Esophagus squamous epithelium (tissue), 5 donors: ENCODE measurements at places on chromosomes 6 and 20.
A peak's percentile ranks its signal among the peaks of the same experiment; 100 is the strongest.

DNA sequence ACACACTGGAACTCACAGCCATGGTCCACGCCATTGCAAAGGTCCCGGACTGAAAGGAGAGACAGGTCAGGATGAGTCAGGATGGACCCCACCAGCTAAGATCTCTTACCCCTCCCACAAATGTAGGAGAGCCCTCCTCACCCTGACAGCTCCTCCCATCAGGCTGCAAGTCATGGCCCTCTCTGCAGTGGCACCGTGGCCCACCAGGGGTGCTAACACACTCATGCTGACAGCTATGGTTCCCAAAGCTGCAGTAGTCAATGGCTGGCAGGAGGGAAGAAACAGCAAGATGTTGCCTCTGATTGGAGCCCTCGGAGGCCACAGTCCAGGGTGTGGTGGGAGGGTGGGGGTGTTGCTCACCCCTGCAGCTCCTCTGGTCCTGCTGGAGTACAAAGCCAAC is 5.7 kb upstream of the RBPJL start:
- no peak for DNase-seq
- H3K4me3 ChIP-seq: no peak overlapping the region
- H3K4me1 ChIP-seq: no peaks in the 10 kb centered on the region
- H3K36me3 ChIP-seq: no peaks in the 10 kb centered on the region
- H3K27ac ChIP-seq: no peak overlapping the region

- DNase-seq: no peak
- no peak overlapping the region for H3K27ac ChIP-seq
- no peak overlapping the region for H3K4me3 ChIP-seq
- H3K4me1 ChIP-seq: peaks cover 11% of the 10 kb centered on the region
Observed at GRCh38 chr6:130239755-130240154, 17.0 kb upstream of the SAMD3 start.

DNA sequence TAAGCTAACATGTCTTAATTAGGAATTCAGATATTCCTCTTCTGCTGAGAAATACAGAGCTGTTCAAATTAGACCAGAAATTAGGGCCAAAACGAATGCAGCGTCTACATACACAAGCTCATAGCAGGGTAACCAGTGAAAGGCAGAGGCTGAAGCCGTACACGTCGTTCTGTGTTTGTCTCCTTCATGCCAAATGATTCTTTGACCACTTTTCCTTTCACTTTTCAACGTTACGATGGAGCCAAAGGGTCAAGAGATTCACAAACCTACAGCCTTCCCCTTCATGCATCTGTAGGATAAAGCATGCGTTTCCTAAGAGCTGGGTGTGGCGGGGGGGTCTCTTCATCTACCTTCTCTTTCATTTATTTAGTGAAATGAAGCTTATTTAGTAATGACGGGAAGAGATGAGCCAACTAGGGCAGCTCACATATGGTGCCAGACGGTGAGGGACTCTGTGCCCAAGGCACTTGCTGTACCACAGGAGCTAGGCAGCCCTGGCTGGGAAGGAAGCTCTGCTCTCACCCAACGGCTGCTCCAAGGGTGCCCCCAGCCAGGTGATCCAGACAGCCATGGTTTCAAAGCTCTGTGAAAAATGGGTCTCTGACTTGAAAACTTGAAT is 178.0 kb downstream of the ATXN1 start:
- no peak overlapping the region for H3K4me3 ChIP-seq
- no peaks in the 10 kb centered on the region for H3K4me1 ChIP-seq
- no peak for DNase-seq
- H3K27ac ChIP-seq: peak overlapping the region; percentile 26

DNA sequence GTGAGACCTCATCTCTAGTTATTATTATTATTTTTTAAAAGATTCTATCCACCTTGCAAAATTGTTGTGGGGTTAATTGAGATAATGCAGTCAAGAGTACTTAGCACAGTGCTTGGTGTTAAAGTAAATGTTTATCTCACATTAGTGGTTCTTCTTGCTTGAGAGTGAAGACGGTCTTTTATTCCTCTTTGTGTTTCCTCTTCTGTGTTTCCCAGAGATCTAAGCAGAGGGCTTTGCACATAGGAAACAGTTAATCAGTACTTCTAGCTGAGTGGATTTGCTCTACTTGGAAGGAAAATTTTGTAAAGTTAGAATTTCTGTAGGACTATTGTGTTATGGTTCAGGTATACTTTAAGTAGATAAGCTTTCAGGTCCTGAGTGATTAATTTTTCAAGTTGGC is 3.5 kb downstream of the ARMC2 start:
- no peaks in the 10 kb centered on the region for H3K4me1 ChIP-seq
- H3K36me3 ChIP-seq: no peaks in the 10 kb centered on the region
- DNase-seq: no peak
- no peak overlapping the region for H3K4me3 ChIP-seq

GRCh38 chr6:15329197-15329671 is 83.4 kb downstream of the JARID2 start:
- peaks cover 30% of the 10 kb centered on the region for H3K4me1 ChIP-seq
- no peak overlapping the region for H3K27ac ChIP-seq
- no peaks in the 10 kb centered on the region for H3K27me3 ChIP-seq
- H3K36me3 ChIP-seq: no peaks in the 10 kb centered on the region
- no peak for DNase-seq
- no peak overlapping the region for H3K4me3 ChIP-seq

GRCh38 chr6:38169221-38169976 is 349.9 kb downstream of the ZFAND3 start:
- no peak overlapping the region for H3K27ac ChIP-seq
- H3K27me3 ChIP-seq: no peaks in the 10 kb centered on the region
- DNase-seq: no peak
- H3K4me1 ChIP-seq: no peaks in the 10 kb centered on the region
- H3K4me3 ChIP-seq: no peak overlapping the region

DNA sequence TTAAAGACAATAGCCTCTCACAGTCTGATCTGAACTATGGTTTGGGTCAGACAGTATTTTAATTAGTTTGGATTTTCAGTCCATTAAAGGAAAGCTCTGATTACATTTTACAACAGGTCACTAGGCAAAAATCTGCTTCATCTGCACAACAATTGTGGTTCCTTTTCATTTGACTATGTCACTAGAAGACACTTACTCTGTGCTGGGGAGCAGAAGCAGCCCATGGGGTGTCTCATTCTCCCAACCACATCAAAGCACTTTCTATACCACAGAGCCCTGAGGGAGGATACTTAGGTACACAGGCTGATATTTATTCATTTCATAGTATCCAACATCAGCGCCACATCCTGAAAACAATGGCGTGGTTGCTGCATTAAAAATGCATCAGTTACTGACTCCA is 36.6 kb upstream of the HDAC2 start:
- H3K4me3 ChIP-seq: no peak overlapping the region
- H3K27ac ChIP-seq: no peak overlapping the region
- no peak for DNase-seq
- H3K36me3 ChIP-seq: no peaks in the 10 kb centered on the region

DNA sequence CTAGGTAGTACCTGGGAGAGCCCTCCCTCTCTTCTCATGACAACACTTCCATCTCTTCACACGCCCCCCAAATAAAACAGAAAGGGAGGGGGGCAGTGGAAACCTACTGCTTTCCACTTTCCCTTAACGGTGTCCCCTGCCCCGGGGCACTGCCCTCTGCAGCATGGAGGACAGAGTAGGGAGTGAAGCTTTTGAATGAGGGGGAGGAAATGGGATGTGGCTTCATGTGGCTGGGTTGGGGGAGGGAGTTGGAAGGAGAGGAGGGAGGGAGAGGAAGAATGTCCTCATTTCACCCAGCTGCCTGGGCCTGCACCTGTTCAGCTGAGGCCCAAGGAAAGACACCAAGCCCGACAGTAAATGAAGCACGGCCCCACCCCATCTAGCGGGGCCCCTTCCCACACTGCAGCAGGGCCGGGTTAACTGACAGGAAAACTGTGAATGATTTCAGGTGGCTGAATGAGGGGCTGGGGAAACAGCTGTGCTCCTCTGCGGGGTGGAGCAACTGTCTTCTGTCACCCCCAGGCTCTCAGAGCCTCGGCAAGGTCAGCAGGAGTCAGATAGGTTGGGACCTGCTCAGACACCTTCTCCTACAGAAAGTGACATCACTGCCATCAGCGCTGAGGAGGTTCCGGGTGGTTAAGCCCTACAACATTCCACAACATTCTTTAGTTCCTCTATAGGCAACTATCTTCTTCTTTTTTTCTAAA is 40.0 kb upstream of the TAF8 start:
- no peak for DNase-seq
- no peak overlapping the region for H3K27ac ChIP-seq
- H3K4me3 ChIP-seq: no peak overlapping the region
- H3K4me1 ChIP-seq: peaks cover 16% of the 10 kb centered on the region

GRCh38 chr20:36228770-36229169 is 7.5 kb upstream of the AAR2 start:
- H3K4me1 ChIP-seq: no peaks in the 10 kb centered on the region
- H3K36me3 ChIP-seq: peaks cover 72% of the 10 kb centered on the region
- no peak for DNase-seq
- H3K4me3 ChIP-seq: no peak overlapping the region

GRCh38 chr6:70821751-70822150 is 135.1 kb downstream of the B3GAT2 start:
- H3K4me1 ChIP-seq: no peaks in the 10 kb centered on the region
- peaks cover 9% of the 10 kb centered on the region for H3K36me3 ChIP-seq
- H3K4me3 ChIP-seq: no peak overlapping the region
- H3K27me3 ChIP-seq: no peaks in the 10 kb centered on the region
- DNase-seq: no peak

DNA sequence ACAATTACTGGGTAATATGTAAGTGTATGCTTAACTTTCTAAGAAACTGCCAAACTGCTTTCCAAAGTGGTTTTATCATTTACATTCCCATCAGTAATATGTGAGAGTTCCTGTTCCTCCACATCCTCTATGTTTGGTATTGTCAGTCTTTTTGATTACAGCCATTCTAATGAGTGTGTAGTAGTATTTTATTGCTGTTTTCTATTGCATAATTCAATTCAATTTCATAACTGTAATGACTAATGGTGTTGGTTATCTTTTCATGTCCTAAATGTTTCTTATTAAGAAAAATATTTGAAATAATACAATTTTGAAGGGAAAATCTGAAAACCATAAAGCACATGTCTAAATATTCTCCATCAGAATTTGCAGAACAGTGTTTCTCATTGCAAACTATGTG is 119.3 kb downstream of the MAP3K7 start:
- H3K27ac ChIP-seq: no peak overlapping the region
- no peak for DNase-seq
- H3K4me1 ChIP-seq: no peaks in the 10 kb centered on the region

DNA sequence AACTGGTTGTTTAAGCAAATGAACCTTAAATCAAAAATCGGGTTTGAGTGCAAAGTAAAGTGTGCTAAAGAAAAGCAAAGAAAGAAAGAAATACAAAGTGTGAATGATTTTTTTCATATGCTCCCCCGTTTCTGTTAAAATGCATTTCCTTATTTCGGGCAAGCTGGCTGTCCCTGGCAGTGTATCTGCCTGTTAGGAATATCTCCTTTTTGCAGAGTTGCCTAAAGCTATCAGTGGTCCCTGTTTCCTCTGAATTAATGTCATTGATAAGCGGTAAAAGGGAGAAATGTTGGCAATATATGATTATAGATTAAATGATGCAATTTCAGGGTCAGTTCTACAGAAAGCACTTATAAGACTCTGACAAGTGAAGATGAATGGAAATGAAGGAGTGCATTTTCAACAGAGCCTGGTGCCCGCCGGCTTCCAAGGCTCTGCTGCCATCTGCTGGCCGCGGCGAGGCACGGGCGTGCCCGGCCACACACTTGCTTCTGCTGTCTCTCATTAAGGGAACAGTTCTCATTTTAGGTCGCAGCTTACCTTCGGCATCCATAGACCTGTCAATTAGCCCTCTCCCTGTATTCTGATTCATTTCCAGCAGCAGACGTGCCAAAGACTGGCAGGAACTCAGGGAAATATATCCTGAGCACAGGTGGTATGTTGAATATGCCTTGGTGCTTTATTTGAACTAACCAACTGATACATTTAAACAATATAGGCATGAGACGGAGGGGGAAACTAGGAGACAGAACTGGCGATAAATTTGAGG is 381.9 kb downstream of the C6orf118 start:
- no peak overlapping the region for H3K27ac ChIP-seq
- H3K27me3 ChIP-seq: no peaks in the 10 kb centered on the region
- no peak overlapping the region for H3K4me3 ChIP-seq
- no peak for DNase-seq

- no peaks in the 10 kb centered on the region for H3K4me1 ChIP-seq
- no peaks in the 10 kb centered on the region for H3K36me3 ChIP-seq
Observed at GRCh38 chr20:1477896-1478490, 11.3 kb upstream of the NSFL1C start.

- peaks cover 23% of the 10 kb centered on the region for H3K36me3 ChIP-seq
- no peak for DNase-seq
- H3K27ac ChIP-seq: peak overlapping the region; percentile 100
Observed at GRCh38 chr6:36594816-36595643, 868 bp downstream of the SRSF3 start.

DNA sequence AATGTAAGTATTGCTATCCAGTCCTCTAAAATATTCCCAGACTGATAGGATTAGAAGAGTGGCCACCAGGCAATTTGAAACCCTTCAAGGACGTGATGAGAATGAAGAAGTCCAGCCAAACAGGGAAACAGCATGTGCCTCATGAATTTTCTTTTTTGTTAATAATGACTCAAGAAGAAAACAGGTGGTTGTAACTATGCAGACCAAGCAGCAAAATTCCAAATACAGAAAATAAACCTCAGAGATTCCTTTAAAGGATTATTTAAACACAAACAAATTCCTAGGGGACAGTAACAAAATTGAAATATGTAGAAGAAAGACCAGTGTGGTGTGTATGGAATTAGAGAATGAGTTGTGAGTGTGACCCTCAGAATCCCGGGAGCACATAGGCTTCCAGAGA is 239.2 kb downstream of the KCNQ5 start:
- peaks cover 17% of the 10 kb centered on the region for H3K4me1 ChIP-seq
- H3K27ac ChIP-seq: no peak overlapping the region
- H3K4me3 ChIP-seq: no peak overlapping the region
- H3K36me3 ChIP-seq: no peaks in the 10 kb centered on the region
- no peak for DNase-seq
- no peaks in the 10 kb centered on the region for H3K27me3 ChIP-seq

DNA sequence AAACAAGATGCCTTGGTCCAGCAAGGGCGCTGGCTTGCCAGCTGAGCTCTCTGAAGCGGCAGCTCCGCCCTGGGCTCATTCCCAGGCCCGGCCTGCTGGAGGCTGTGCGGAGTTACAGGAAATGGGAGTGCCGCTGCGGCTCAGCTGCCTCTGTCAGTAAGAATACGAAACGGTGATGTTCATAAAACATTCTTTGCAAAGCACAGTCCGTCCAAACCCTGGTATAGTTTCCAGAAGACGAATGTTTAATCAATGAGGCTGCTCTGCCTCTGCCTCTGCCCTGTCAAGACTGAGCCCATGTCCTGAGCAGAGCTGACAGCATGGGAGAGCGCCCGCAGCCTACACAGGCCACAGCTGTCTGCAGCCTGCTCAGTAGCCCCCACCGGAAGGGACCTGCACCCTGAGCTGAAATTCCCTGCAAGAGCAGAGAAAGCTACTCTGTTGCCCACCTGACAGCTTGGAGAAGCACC is 153.3 kb upstream of the SNX9 start:
- H3K27me3 ChIP-seq: no peaks in the 10 kb centered on the region
- peak overlapping the region; percentile 33 for H3K27ac ChIP-seq
- no peak for DNase-seq
